CD4-positive, alpha-beta T cell treated with Interleukin-17A for 1 hour (primary cell): ENCODE measurements at places on chromosomes 3 and 15.

DNA sequence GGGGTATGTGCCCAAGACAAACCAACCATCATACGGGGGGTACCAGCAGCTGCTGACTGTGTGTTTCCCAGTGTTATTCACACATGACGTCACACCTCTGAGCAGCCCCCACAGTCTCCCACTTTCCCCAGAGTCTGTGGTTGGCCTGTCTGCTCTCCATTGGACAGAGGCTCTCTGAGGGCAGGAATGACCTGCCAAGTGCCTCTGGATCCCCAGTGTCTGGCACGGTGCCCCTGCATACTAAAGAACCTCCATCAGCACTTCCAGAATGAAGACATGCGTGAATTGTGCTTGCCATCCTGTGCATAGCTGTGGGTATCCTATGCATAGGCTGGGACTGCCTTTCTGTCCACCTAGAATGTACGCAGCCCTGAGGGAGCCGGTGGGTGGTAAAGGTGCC, 3.5 kb upstream of the CCDC9B start:
- no peak for DNase-seq

DNA sequence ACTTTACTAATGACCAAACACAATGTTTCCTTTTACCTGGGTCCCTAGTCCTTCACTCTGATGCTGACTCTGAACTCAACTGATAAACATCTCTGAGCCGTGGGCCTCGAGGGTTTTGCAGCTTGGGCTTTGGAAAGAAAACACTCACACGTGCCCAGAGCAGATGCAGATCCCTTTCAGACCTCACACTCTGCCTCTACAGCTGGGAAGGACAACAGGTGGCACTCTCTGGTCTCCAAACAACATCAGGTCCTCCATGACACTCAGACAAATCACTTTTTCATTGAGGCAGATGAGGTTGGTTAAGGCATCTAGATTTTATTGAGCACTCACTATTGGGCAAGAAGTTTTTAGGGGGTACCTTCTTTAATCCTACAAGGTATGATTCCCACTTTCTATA, 64.7 kb upstream of the NTRK3 start:
- no peak for DNase-seq

DNA sequence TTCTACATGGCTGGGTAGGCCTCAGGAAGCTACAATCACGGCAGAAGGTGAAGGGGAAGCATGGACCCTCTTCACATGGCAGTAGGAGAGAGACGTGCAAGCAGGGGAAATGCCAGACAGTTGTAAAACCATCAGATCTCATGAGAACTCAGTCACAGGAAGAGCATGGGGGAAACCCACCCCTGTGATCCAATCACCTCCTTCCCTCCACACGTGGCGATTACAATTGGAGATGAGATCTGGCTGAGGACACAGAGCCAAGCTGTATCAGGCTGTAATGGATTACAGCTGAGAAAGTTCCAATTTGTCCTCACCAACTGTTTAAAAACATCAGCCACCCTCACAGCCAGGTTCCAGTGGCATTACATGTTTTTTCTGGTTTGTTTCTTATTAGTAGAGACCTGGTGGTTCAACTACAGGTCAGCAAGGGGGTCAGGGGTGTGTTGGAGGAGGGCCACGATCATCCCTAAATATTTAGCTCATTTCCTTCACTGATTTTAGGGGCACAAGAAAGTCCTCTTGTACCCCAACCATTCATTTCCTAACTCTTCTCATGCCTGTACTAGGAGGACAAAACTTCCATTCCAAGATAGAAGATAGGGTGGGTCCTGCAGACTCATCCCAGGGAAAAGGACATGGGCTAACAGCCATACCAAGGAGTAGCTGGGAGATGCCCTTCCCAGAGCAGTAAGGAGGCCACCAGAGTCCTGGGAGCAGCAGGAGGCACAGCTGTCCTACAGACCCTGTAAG, 54.4 kb downstream of the ANXA2 start:
- no peak for DNase-seq

GRCh38 chr15:33872416-33873106, 95.7 kb upstream of the CHRM5 start:
- no peak for DNase-seq

- DNase-seq: no peak
These were observed 144.0 kb upstream of the PDZRN3 start for GRCh38 chr3:73768524-73769308.

DNA sequence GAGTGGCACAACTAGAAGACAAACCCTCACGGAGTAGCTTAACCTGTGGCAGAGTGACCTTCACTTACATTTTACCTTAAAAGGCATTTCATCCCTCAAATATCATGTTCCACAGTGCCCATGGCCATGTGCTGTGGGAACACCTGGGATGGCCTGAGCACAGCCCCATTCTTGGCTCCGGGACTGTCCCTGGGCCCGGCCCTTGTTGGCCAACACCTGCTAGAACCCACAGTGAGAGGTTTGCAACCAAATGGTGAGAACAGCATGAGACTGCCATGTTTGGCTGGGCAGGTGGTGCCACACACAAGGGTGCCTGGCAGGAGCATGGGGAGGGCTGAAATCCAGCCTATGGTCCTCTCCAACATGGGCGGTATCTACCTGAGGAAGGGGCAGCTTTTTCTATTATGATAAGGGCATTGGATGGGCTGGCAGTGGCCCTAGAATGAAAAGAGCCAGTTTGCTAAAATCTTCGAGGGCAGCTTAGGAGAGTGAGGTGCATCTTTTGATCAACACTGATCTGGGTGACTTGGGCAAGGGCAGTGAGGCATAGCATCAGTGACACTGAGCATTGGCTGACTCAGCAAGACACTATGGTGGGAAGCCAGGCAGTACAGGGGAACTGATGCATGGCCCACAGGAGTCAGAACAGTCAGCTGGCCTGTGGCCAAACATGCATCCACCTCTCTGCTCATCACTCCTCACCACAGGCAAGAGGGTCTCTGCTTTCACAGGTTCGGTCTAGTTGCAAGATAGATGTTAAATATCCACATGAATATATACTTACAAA, 53.9 kb downstream of the SYNM start:
- no peak for DNase-seq

GRCh38 chr15:65766422-65767263, 25.4 kb downstream of the DENND4A start:
- no peak for DNase-seq

DNA sequence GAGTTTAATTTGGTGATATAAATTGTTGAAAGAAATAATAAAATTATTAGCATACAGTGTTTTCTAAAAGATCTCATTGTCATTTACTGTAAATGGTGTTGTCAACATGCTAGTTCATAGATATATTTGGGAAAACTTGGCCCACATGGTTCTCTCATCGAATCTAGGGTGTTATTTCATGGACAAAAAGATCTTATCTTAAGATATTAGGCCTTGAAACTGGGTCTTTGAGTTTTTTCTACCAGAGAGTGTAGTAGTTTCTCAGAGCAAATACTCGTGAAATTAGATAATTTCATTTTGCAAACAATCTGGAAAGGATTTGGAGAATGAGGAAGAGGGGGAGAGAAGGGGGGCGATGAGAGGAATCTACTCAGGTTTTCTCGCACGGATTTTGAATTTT, 107.9 kb downstream of the MEIS2 start:
- DNase-seq: no peak

GRCh38 chr3:162052636-162053035, 556.0 kb downstream of the OTOL1 start:
- no peak for DNase-seq

GRCh38 chr3:69865925-69866679, 126.8 kb downstream of the MITF start:
- DNase-seq: no peak

GRCh38 chr3:155743606-155744005, 1.3 kb downstream of the PLCH1 start:
- DNase-seq: peak; percentile 1

GRCh38 chr3:23662079-23662617, 143.6 kb upstream of the UBE2E1 start:
- no peak for DNase-seq

- no peak for DNase-seq
These were observed 141.2 kb downstream of the SERPINI1 start for GRCh38 chr3:167876620-167877281.

GRCh38 chr15:93067649-93068085, 21.3 kb downstream of the RGMA start:
- DNase-seq: no peak

DNA sequence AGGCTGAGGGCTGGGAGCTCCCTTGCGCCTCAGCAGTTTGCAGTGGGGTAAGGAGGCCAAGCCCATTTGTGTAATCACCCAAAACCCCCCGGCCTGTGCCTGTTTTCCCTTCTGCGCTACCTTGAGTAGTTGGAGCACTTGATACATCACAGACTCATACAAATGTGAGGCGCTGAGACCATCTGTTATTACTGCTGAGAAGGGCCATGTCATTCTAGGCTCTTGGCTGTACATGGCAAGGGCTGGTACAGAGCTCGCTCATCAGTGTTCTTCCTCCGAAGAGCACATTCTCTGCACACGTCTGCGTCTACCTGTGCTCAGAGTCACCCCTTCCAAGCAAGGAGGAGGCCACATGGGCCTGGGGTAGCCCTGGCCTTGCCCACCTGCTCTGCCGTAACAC, 9.3 kb downstream of the PLA2G4B start:
- no peak for DNase-seq

DNA sequence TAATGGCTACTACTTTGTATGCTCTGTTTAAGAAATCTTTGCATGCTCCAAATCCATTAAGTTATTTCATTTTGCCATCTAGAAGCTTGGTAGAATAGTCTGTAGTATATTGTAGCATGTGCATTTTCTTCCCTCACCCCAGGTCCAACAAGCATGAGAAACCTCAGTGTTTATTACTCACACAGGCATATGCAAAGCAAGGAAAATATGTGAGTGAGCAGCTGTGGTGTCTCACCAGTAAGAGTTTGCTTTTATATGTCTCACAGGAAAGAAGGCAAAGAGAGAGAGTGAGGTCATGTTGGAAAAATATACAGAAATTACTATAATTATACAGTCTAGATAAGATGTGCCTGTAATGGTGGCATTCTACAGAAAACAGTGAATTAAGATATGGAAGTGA, 312.5 kb downstream of the C3orf38 start:
- no peak for DNase-seq

- no peak for DNase-seq
These were observed 9.3 kb downstream of the CCDC33 start for GRCh38 chr15:74245342-74245931.
